T1000 (cell line): ENCODE measurements at places on chromosomes 12 and 14.

- no peak for DNase-seq
Measured at GRCh38 chr12:7929083-7929792, 6.7 kb downstream of the SLC2A3 start.

- DNase-seq, result no peak
Measured at GRCh38 chr12:41866878-41867430, 277.7 kb downstream of the GXYLT1 start.

- no peak for DNase-seq
Measured at GRCh38 chr12:108055141-108055540, 73.9 kb upstream of the WSCD2 start.

GRCh38 chr12:14698555-14698954 is 2.2 kb upstream of the GUCY2C start:
- DNase-seq, result no peak

- DNase-seq, result no peak
Measured at GRCh38 chr12:108175310-108175709, 46.2 kb downstream of the WSCD2 start.

DNA sequence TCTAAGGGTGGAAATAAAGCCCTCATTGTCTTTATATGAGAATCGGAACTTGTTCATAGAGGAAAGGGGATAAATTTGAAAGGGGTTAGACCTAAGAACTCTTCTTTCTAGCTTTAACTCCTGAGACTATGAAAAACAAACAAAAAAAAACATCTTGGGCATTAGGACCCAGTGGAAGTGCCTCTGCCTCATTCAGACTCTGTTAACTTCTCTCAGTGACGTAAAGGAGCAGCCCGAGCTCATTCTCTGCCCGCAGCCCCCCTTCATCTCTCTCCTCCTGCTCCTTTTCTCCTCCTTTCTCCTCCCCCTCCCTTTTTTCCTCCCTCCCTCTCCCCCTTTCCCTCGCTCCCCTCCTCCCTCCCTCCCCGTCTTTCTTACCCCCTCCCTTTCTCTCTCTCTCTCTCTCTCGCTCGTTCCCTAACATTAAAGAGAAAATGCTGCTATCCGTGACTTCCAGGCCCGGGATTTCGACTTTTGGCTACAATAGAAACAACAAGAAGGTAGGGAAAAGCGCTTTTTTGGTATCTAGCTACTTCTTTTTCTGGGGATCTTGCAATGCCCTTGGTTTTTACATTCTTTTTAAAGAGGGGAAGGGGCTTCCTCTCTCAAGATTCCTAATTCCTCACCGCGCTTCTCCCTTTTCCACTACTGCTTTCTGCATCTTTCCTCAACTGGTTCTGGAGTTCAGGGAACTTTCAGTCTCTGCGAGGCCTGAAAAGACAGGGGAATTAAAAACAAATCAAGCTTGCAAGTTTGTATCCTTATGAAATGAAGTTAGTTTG is at the start of gene RBMS2:
Gene RBMS2, plus strand, starts transcription at position 231 of the 782 bp plus-strand sequence. Its CDS starts 204 bp downstream, at position 435.
- peak; percentile 74 for DNase-seq

- DNase-seq, result peak; percentile 60
Measured at GRCh38 chr12:6852651-6853354, 853 bp downstream of the USP5 start.

- no peak for DNase-seq
Measured at GRCh38 chr14:66177935-66178334, 308.2 kb upstream of the CCDC196 start.

- no peak for DNase-seq
Measured at GRCh38 chr14:100772607-100773165, 46.0 kb downstream of the DLK1 start.

DNA sequence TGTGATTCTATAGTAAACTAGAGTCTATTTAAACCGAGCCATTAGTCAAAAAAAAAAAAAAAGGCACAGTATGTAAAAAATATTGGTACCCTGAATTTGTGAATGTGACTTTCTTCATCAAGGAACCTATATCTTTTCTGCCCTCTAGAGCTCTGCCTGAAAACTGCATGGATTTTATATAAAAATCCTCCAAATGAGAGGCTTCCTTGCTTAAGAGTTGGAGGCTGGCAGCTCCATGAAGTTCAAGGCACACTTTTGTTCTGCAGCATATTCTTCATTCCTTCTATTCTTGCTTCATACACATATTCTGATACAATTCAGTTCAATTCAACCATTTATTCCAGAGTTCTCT is 23.1 kb upstream of the NKX2-8 start:
- DNase-seq, result no peak

DNA sequence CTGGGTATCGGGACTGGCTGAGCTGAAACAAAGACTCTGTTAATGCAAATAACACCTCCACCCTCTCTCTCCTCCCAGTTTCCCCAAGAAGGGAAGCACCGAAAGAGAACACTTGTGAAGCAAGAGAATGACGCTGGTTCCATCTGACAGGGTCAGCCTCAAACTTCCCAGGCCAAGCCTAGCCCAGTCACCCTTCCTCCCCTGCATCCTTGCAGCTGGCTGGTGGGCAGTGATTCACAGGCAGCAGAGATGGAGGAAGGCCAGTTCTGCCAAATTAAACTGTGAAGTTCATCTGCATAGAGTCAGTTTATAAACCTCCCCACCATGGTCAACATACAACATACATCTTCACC is 2.8 kb downstream of the LRRC74A start:
- DNase-seq, result no peak

DNA sequence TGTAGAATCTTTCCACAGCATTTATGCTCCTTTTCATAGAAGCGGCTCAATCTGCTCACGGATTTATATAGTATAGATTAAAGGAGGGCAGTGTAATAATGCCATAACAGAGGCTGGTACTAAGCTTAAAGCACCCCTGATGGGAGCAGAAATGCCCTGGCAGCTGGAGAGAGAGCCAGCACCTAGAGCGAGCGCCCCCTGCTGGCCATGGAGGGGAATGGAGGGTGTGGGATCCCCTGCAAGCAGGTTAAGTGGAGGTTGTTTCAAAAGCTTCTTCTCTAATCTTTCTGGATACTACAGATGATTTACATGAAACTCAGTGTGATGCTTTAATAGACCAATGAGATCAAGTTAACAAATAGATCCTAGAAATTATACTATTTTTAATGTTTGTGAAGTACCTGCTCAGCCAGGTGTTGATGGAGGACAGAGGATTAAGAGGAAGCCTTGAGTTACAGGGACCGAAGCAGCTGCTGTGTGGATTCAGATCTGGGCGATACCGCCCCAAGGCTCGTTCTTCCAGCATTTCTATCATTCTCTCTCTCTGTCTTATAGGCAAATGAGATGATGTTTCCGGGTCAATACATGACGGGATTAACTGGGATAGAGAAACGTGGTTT is 1519.3 kb upstream of the TMEM132C start:
- no peak for DNase-seq
